ENCODE measurements at places on chromosomes 6 and 20. TPM values are rescaled to one million over a fixed set of nuclear protein-coding genes. Genes with fewer than 3 reads are reported as not detected.
A peak's percentile ranks its signal among the peaks of the same experiment; 100 is the strongest.

SLC22A23 gene
- total RNA-seq: 3.8 TPM

GTF3C6 gene
- total RNA-seq: 69.8 TPM

GHRH gene
- total RNA-seq: not detected

PTCRA gene
- not detected for total RNA-seq

PYGB gene
- 453 TPM for total RNA-seq

SRMS gene
- total RNA-seq: not detected

DNA sequence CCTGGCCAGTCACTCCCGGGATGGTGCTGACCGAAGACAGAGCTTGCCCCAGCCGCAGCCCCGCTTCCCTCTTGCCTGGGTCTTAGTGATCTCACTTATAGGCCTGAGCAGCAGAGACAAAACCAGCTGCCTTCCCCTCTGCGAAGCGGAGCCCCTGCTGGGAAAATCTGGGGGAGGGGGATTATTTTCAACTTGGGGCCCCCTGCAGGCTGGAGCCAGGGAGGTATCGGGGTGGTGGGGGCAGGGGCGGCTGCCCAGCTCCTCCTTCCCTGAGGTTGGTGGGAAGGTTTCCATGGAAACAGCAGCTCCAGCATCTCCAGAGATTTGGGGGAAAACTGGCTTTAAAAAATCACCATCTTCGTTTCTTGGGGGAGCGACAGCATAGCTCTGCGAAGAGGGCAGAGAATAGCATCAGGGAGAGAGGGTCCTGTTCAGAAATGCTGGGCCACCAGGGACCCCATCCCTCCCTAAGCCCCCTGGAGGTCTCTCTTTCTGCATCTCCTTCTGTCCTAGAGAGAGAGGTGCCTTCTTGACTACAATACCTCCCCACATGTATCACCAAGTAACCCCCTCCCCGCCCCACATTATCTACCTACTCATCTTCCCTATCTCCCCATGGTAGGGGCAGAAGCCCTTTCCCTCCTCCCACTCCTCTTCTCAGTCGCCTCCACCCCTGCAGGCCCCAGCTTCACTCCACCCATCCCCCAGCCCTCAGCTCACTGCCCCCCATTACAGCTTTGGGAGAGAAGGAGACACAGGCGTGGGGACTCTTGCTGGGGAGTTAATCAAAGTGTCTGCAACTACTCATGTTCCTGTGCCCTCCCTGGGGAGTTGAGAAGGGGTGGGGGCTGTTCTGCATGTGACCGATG, 88.4 kb upstream of the CCDC167 start:
- DNase-seq: no peak

GRCh38 chr6:79927758-79928157, 19.6 kb downstream of the ELOVL4 start:
- DNase-seq: no peak

DNA sequence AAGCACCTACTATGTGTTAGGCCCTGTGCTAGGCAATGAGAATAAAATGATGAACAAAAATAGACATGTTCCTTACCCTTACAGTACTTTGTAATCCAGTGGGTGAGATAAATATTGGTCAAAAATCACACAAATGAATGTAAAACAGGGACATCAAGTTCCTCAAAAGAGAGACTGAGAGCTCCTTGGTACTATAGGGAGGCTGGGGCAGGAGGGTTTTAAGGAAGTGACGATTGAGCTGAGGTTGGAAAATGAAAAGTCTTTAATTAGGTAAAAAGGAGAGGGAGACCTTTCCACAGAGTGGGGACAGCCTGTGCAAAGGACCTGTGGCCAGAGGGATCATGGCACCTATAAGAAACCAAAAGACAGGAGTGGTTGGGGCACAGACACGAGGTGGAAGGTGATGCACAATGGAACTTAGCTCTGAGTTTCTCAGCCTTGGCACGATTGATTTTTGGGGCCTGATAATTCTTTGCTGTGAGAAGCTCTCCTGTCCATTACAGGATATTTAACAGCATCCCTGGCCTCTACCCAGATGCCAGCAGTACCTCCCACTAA, 140.3 kb downstream of the CEP57L1 start:
- DNase-seq: no peak

DNA sequence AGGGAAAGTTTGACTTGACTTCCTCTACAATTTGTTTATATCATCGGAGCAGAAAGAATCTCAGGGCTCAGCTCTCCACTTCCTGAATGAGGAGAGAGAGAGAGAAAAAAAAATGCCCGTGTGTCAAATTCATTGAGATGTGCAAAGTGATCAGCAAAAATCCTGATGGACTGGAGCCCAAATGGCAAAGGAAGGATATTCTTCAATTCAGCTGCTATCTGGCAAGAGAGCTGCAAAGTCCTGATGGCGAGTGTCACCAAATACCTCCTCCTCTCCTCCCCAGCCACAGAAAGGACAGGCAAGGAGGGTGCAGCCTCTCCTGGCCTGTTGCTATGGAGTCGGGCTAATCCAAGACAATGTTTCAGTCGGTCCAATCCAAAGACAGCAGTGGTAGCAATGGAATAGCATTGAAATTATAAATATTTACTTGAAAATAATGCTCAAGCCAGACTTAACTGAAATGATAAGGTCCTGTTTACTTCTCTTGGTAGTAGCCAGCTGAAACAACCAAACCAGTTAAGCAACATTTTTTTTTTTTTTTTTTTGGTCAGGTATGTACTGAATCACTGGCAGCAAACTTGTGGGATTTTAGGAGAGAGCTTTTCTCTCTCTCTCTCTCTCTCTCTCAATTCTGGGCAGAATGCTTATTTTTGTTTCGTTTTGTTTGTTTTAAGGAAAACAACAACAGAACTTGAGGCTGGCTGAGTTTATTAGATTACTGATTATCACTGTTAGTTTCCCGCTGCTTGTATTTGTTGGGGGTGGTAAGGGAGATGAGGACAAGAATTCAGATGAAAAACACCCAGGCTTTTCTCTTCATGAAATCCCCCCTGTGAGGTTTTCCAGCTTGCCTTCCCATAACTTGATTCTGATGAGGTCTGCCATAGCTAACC, 204.2 kb downstream of the BCAS1 start:
- DNase-seq: peak; percentile 27

GRCh38 chr6:84808491-84809061, 44.2 kb upstream of the TBX18 start:
- DNase-seq: no peak

DNA sequence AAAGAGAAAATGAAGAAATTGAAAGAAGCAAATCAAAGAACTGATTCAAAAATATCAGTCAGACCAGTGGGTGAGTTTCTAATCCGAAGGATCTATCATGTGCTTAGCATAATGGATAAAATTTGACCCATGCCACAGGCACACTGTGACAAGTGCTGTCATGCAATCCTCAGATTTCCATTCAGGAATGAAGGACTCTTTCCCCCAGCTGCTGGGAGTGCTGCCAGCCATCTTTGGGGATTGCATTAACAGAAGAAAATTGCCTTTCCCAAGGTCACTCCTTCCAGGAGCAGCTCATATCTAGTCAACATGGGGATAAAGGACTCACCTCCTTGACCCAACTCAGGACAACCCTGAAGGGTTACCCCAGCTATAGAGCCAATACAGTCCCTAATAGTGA, 316.7 kb upstream of the TBX18 start:
- no peak for DNase-seq

DNA sequence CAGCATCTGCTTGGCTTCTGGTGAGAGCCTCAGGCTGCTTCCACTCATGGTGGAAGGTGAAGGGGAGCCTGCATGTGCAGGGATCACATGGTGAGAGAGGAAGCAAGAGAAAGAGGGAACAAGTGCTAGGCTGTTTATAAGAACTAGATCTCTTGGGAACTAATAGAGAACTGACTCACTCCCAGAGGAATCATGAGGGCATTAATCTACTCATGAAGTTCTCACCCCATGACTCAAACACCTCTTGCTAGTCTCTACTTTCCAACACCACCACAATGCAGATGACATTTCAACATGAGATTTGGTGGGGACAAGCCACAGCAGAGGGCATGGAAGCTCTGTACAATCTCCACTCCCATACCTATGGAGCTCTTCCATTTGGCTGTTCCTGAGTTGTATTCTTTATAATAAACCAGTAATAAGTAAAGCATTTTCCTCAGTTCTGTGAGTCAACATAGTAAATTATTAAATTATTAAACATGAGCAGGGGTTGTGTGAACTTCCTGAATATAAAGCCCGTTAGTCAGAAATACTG, 524.1 kb upstream of the NRSN1 start:
- no peak for DNase-seq

GRCh38 chr6:151322570-151322969, 68.8 kb downstream of the ZBTB2 start:
- DNase-seq: peak; percentile 4

DNA sequence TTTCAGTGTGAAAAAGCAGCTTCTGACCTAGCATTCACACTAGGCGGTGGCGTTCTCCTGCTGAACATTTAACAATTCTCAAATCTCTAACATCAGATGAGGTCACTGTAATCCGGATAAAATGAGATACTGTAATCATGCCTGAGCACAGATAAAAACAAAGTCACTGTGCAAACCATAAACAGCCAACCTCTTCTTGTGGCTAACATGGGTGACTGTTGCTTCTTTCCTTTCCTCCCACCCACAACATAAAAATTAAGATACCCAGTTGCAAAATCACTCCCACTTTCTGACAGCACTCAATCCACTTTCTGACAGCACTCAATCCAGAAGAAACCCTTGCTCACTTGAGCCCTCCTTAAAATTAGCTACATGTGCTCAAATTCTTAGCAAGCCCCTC, 11.5 kb upstream of the ALDH8A1 start:
- no peak for DNase-seq

DNA sequence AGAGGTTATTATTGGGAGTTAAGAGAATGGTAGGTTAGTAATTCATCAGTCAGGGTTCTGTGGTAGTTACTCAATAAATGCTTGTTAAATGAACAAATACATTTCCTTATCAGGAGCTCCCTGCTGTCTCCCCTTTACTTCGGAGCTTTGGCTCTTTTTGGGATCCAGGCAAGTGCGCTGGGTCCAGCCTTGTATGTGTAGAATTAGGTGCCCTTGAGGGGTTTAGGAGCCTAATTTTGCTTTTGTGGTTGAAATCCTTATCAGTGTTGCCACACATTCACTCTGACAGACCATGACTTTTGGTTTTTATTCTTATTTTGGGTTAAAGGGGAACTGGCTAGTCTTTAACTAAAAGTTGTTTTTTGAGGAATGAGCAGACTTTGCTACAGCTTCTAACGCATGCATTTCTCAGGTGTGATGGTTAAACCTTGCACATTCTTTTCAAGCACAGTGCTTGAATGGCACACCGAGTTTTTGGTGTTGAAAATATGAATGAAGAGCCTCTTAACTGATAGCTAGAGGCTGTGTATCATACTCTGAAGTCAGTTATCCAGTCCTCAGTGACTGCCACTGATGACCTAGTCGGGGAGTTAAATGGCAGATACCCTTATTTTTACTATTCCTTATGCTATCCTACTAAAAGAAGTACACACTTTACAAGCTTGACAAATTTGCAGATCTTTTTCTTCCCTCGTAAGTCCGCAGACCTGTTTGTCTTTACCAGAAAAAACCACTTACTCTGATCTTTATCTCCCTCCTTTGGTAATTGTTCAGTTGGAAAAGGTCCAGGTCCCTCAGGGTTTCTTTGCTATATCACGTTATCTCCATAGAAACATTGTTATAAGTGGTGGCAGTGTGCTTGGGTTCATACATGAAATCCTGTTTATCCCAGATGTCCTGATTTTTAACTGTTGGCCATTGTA, 50.7 kb upstream of the PLCG1 start:
- no peak for DNase-seq

DNA sequence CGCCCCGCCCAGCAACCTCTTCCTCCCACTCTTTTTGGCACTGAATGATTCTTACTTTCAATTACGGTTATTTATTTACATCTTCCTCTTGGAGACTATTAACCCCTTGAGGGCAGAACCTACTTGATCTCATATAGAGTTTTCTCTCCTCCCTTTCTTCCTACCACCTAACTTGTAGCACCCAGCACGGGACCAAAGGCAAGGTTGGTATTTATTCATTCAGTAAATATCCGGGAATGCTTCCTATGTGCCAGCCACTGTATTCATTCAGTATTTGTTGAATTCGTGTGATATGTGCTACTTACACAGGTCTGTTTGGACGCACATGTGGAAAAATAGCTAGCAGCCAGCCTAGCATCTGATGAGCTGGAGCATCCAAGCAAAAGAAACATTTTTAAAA, 1.3 kb upstream of the CNKSR3 start:
- DNase-seq: no peak

- no peak for DNase-seq
Observed at GRCh38 chr6:136793363-136793762, 1.1 kb upstream of the MAP3K5 start.

GRCh38 chr6:77368660-77369313, 94.5 kb downstream of the HTR1B start:
- peak; percentile 23 for DNase-seq

GRCh38 chr6:19734519-19734918, 102.7 kb upstream of the ID4 start:
- DNase-seq: no peak

DNA sequence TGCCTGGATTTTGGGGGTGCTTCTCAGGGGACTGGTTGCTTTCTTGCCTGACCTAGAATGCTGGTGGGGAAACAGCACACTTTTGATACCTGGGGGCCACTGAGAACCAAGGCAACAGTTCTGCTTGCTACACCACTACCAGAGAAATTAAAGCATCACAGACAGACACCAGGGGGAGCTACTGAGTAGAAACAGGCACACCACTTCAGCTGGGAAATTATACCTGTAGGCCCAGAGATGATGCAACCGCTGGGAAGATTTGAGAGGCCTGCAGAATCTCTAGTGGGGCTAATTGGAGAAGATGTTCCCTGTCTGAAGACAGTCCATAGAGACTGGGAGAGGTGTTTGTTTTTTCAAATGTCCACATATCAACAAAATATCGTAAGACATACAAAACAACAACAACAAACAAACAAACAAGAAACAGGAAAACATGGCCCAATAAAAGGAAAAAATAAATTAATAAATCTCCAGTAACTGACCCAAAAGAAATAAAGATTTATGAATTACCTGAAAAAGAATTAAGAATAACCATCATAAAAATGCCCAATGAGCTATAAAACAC, 129.4 kb upstream of the RIN2 start:
- DNase-seq: peak; percentile 86

DNA sequence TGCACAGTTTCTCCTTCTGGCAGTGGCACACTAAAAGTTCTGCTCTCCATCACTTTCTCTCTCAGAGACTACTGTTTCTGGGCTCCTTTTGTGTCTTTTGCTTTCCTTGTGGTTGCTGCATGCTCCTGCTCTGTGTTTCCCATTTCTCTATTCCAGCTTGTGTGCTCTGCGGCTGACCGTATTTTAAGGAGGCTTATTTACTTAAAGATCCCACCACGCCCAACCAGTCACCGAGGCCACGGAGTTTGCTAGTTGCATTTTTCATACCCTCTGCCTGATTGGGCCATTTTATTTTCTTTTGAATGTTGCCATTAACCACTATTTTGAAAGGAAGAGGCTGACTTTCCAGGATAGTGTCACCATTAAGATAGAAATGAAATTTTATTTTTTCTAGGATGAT, 626.4 kb upstream of the MMS22L start:
- no peak for DNase-seq

GRCh38 chr6:7101290-7101689, 6.5 kb upstream of the RREB1 start:
- no peak for DNase-seq

GRCh38 chr20:52833901-52834300, 138.3 kb upstream of the TSHZ2 start:
- no peak for DNase-seq

GRCh38 chr20:57881466-57882385, 171.9 kb upstream of the PMEPA1 start:
- no peak for DNase-seq

Measured in NCI-H460 (cell line).